Right kidney (tissue), 9 donors: ENCODE measurements at places on chromosomes 3 and 15.

DNA sequence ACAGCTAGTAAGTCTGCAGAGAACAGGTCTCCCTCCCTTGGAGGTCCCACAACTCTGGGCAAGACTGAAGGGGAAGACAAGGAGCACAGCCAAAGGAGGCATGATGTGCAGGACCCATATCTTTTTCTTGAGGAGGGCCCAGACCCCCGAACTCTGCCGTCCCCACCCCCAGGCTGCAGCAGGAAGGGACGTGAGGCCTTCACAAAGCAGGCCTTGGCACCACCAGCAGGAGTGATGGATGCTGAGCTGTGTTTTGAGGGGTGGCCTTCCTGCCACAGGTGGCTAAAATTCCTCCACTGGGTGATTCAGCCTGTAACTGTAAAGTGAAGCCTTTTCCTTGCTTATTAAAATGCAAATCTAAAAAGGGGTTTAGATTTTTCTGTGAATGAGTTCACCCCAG, 8.6 kb downstream of the PLA2G4D start:
- DNase-seq = no peak

GRCh38 chr15:70376929-70377691, 279.4 kb upstream of the TLE3 start:
- peak; percentile 53 for DNase-seq

DNA sequence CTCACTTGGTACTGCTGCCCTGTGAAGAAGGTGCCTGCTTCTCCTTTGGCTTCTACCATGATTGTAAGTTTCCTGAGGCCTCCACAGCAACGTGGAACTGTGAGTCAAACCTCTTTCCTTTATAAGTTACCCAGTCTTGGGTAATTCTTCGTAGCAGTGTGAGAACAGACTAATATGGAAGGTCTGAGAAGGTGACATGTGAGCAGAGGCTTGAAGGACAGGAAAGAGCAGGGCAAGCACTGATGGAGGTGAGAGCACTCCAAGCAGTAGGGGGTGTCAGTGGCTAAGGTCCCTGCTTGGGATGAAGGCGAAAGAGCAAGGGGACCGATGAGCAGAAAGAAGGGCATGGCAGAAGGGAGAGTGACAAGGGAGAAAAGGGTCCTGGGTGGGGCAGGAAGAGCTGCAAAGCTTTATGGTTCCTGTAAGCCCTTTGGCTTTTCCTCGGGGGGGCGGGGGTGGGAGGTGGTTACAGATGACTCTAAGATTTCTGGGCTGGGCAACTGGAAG, 3.5 kb downstream of the EIF4E3 start:
- no peak for DNase-seq

DNA sequence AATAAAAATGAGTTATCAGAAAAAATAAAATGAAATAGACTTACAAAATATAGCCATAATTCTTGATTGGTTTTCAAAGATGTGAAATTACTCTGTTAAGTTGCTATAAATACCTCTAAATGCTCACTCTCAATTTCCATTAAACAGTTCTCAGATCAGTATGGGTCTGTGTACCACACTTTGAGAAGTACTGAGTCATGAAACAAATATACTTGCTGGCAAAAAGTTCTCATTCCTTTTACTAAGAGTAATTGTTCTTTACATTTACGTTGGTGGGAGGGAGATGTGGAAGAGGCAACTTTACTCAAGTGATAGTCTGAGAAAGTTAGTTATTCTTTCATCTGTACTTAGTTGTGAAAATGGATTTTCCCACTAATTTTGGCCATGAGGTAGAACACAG, 96.3 kb downstream of the ZNF385D start:
- no peak for DNase-seq

DNA sequence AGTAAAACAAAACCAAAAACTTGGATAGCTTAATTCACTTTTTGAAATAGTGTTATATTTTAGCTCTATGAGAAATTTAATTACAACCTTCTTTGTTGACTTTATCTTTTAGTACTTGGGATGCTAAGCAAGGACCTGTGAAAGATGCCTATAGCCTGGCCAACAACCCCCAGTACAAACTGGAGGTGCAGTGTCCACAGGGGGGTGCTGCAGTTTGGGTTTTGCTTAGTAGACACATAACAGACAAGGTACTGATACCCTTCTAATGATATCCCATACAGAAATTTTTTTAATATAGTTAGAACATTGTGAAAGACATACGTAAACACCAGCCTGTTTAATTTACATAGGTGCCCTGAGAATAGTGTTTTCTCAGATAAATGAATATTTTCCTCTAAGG, 35.3 kb downstream of the CAPN7 start:
- DNase-seq = no peak

- no peak for DNase-seq
Measured at GRCh38 chr3:64681827-64682226, 6.0 kb downstream of the ADAMTS9 start.

DNA sequence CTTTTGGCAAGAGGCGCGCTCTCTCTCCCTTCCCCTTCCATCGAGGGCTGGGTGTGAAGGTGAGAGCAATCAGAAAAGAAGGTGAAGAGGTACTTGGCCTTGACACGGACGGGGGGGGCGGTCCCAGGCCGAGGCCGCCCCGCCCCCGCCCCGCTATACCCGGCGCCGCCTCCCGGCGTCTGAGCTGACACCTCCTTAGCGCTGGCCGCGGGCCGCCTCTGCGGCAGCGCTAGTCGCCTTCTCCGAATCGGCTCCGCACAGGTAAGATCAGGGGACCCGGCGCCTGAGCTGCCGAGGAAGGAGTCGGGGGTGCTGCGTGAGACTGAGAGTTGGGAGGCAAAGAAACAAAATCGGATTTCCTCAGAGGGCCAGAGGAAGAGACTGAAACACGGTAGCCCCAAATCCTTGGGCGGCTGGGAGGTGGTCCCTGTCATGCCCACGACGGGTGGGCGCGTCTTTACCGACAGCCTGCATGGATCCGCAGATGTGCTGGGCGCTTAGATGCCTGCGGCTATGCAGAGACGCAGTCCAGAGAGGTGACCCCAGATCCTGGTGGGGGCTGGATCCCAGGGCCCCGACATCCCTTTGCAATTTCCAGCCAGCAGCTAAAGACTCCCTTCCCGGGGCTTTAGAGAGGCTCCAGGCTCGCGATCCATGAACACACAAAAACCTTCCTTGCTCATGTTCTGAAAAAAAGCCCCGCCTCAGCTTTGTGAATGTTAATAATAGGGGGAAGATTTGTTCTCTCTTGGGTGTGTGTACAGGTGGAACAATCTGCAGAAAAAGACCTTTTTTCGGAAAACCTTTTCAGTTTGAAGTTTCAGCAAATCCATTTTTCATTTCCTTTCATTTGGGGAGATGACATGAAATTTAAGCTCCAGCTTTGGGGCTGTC, at the start of gene ENTPD3:
ENTPD3 (plus strand) TSS at position 184 of the 894 bp plus-strand sequence. CDS start 874 bp downstream, outside the sequence.
- DNase-seq = peak; percentile 58
